NCI-H1417 treated with DMSO at 0.1 percent for 48 hours (cell line): ENCODE measurements at places on chromosomes 6 and 20.

DNA sequence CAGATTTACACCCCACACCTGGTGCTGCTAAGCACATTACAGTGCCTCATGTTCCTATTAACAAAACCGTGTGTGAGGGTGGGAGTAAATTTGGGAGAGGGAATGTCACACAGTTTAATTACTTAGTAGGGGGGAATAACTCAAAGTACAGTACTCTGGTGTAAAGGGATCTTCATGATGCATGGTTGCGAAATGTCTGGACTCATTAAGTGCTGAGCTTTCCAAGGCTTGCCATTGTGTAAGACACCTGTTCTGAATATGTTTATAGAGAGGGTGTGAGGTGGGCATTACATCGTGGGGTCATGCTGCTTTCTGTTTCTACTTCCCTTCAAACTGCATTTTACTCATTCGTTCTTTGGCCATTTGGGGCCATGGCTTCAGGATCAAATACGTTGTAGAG is 181.2 kb downstream of the ADGRG6 start:
- DNase-seq = no peak

DNA sequence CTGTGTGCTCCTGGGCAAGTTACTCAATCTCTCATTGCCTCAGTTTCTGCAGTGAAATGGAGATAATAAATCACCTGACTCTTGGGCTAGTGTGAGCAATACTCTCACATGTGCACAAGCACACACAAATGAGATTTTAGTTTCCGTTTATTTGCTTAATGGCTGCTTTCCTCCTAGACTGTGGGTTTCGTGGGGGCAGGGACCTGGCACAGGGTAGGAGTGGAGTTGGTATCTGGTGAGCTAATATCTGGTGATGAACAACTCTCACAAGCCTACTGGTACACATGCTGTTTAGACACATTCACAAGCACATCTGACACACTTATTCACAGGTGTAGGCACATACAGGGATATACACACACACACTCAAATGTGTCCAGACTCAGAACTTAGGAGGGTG is 73.8 kb downstream of the TOX2 start:
- no peak for DNase-seq

DNA sequence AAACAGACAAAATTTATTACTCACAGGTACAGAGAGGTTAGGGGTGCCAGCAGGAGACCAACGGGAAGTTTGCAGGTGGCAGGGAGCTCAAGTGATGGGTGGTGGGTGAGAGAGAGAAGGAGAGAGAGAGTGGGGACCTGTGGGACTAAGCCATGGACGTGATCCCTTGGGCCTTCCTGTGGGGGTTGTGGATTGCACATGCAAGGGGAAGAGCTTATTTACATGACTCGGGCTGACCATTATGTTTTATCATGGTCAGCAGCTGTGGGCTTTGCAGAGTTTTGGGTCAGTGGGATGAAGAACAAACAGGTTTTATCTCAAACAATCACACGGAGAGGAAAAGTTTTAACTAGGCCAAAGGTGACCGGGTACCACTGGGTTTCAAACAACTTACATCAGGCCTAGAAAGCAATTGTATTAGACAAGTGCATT is 156.2 kb upstream of the EXOC2 start:
- DNase-seq = no peak

- DNase-seq = no peak
These were observed 58.2 kb downstream of the IRF4 start for GRCh38 chr6:449486-450419.

GRCh38 chr20:44182135-44182765 is 4.7 kb downstream of the JPH2 start:
- DNase-seq = no peak

DNA sequence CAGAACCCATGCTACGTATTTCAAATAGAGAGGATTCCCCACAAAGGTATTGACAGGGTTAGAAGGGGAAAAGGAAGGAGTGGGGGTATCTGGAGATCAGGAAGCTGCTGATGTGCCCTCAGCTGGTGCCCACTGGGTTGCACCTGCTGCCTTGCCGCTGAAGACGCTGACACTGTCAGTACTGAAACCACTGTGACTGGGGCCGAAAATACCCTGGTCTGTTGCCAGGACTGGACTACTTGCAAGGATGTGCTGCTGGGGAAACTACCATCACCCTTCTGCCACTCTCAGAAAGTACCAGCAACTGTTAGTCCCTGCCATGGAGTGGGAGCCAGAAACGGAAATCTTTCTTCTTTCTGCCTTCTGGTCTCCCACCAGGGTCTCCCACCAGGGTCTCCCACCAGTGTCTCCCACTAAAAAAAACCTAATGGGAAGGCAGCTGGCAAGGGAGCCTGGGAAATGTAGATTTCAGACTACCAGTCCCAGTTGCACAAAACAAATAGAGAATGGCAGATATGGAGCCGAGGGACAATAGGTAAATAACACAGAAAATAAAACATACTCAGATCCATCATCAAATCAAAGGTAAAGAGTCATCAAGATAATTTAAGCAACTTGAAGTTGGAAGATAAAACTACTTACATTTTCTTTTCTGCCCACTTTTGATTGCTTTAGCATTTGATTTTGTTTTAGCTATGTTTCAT is 204.8 kb downstream of the TPBG start:
- no peak for DNase-seq

- no peak for DNase-seq
These were observed 282.7 kb downstream of the ADGB start for GRCh38 chr6:146881228-146882181.

DNA sequence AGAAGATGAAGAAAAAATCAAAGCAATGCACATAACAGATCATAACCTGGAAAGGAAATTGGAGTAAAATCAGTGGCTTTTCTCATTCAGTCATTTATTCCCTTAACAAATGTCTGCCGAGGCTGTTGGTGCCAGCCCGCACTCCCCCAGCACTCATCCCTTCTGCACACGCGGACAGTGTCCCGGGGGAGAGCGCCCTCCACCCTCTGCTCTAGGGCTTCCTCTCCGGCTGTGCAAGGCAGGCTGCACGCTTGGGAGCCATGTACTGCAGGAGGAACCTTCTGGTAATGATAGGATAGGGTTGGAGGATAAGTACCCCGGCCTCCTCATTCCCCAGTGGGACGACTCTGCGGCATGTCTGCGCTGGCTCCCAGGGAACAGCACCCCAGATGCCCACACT is 134.5 kb downstream of the PAX1 start:
- no peak for DNase-seq

- no peak for DNase-seq
These were observed 270.0 kb downstream of the ADGB start for GRCh38 chr6:146868671-146869209.

- DNase-seq = no peak
These were observed 37.9 kb downstream of the IPCEF1 start for GRCh38 chr6:154318721-154319120.

DNA sequence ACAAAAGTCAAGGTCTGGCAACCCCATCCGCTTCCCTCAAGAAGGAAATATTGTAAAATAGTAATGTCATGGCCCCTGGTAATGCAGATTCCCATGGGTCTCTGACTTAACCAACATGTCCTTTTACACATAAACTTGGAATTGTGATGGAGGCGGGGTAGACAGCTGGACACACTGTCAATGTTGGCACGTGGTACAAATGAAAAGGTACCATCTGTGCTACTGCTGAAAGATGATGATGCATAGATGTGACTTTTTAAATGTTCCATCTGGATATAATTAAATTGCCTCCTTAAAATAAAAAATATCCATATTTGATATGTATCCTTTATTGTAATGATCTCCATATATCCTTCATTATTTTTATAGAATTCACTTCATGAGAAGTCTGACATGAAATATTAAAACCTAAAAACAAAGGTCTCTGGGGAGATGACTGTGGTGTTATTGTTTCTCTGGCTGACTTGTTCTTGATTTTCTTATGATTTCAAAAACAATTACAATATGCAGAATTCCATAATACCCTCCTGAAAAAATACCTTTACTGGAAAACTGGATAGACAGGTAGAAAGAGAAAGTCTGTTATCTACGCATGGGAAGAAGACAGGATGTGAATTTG is 104.5 kb downstream of the MKKS start:
- no peak for DNase-seq

- DNase-seq = no peak
These were observed 41.7 kb downstream of the TSHZ2 start for GRCh38 chr20:53013847-53014246.

GRCh38 chr6:119673741-119674140 is 324.2 kb upstream of the MAN1A1 start:
- DNase-seq = no peak

GRCh38 chr6:20402342-20403069 is 827 bp downstream of the E2F3 start:
- no peak for DNase-seq

- DNase-seq = no peak
These were observed 41.6 kb upstream of the ANKEF1 start for GRCh38 chr20:9993137-9993536.

GRCh38 chr6:101711518-101711917 is 318.0 kb downstream of the GRIK2 start:
- no peak for DNase-seq

GRCh38 chr20:5675103-5676091 is 74.8 kb upstream of the SHLD1 start:
- no peak for DNase-seq

DNA sequence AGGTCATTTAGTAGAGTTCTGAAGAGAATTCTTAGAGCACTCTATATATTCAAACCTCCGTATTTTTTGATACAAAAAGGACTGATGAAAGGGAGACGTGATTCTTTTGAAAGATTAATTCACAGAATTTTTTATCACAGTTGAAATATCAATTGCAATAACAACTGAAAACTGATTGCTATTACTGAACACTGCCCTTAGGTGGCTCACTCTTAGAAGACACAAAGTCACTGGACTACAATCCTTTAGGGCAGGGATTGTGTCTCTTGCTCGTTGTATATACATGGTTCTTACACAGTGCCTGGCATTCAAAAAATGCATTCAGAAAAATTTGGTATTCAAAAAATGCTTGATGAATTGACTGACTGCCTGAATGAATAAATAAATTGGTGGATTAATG is 17.1 kb upstream of the CALHM6 start:
- no peak for DNase-seq

GRCh38 chr6:74199215-74199915 is 503.4 kb downstream of the CD109 start:
- no peak for DNase-seq

DNA sequence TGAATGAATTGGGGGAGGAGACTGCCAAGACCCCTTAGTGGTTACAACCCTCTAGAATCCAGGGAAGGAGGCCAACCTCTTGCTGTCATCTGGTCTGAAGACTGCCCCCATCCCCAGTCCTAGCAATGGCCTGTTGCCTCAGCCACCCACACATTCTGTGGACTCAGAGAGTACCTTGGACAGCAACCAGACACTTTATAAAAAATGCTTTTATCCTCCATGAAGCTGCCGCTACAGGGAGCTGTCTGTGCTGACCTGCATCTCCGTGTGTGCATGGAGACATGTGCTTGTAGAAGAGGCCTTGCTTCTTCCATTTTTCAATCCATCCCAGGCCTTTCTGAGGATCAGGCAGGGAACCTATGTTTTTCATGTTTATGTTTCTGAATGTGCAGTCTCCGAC is 15.2 kb downstream of the CDH22 start:
- no peak for DNase-seq

DNA sequence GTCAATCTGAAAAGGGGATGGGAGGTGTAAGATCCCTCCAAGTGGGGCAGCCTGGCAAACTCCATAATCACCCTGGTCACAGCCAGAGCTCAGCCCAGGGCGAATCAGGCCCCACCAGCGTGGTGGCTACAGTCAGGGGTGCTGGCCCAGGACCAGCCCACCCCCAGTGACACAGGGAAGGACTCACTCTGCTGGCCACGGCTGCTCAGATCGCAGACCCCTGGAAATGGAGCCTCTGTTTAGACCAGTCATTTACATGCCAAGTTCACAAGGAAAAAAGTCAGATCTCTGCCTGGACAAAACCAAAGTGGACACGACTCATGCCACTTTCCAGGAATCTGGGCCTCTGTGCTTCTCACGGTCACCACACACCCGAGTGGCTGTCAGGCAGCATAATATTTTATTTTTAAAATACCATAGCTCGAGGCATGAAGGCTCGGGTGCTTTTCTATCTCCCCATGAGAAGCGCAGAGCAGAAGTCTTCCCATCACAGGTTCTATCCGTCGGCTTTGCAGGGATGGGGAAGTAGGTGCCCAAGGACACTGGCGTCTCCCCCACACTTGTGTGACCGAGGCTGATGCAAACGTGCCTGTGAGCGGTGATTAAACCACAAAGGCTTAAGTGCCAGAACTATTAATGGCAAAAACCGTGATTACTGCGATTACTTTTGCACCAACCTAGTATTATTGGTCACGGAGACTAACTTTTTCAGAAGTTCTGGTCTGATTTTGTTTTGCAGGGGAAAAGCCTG is 13.0 kb downstream of the PXDC1 start:
- no peak for DNase-seq

DNA sequence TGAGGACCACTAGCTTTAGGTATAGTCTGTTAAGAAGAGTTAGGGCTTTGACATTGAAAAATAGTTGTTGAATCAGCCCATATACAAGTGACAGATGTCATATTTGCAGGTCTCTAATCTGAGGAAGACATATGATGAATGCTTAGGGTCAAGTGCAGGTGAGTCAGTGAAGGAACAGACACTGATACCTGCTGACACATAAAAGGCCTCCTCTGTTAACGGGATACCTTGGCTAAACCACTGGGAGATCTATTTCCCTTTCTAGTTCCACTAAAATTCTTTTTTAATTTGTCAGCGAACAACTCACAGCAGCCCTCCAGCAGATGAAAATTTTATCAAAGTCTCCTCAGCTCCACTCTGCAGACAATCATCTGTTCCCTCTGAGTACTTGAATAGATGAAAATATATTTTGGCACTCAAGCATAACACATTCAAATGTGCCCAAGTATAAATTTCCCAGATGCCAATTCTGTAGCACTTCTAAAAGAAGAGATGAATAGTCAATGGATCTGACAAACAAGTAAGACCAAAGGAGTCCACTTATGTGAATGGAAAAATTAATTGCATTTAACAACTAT is 154.0 kb downstream of the KIF16B start:
- no peak for DNase-seq
